M059J (cell line): ENCODE measurements at places on chromosomes 5 and 9.

GRCh38 chr5:42366051-42366450 lies 57.2 kb upstream of the GHR start:
- DNase-seq = no peak

DNA sequence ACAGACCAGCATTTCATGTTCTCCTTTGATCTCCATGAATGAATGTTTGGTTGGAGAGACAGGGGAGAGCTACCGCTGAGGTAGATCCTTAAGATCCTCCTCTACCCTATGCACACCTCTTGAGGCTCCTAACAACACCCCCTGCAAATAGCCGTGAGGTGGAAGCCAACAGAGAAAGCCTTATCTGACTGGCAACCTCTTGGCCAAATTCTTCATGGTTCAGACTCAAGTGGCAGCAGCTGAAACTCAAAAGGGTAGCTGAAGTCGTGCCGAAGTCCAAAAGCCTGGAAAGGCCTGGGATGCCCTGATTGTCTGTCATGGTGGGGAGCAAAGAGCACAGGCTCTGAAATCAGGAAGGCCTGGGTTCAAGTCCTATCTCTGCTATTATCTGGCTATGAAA lies 184.9 kb downstream of the SEC61B start:
- no peak for DNase-seq

- DNase-seq = no peak
Measured at GRCh38 chr9:137984005-137984404, 106.4 kb downstream of the CACNA1B start.

GRCh38 chr5:77255617-77256016 lies 45.1 kb downstream of the PDE8B start:
- peak; percentile 17 for DNase-seq

- no peak for DNase-seq
Measured at GRCh38 chr9:98311541-98311940, 56.1 kb upstream of the TBC1D2 start.
